ENCODE measurements at places on chromosomes 7 and 10.

DNA sequence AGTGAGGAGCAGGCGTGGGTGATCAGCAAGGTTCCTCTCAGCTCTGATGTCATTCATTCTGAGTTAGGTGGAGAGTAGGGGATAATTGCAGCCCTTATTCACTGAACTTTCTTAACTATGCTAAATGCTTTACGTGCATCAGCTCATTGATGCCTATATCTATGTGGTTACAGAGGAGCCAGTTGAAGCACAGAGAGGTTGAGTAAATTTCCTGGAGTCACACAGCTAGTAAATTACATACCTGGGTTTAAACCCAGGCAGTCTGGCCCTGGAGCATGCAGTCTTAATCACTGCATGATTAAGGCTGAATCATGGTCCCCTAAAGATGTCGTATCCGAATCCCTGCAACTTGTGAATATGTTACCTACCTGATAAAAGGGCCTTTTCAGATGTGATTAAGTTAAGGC, 99.6 kb downstream of the GRK5 start:
- DNase-seq = no peak

DNA sequence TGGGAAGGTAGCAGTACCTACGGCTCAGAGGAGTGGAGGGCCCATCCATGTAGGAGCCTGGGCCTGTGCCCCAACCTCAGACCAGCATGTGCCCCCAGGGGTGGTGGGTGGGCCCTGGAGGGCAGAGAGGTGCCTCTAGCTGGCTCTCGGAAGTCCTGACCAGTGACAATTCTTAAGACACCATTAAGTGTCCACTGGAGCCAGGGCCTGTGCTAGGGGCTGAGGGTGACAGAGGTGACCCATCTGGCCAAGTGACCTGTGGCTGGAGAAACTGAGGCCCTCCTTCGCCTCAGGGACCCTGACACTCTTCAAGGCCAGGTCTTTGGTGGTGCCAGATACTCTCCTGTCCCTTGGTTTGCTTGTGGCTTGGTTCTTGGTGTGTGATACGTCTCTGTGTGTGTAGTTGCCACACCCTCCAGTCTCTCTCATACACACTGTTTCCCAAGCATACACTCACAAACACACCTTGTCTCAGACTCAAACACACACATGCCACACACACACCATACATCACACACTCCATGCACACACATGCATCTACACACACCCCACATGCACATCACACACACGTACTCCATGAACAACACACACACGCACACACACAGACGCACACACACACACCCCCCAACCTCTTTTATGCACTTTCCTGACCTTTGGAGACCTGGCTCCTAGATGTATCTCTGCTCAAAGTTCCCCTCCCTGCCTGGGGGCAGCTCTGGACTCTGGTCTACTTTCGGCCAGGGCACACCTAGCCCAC, 897 bp upstream of the RAMP3 start:
- no peak for DNase-seq

- DNase-seq = peak; percentile 87
Measured at GRCh38 chr10:46028584-46029460, 1.6 kb downstream of the NCOA4 start.

- no peak for DNase-seq
Measured at GRCh38 chr7:122544463-122544862, 154.5 kb downstream of the RNF133 start.

GRCh38 chr10:91652364-91652763, 19.5 kb upstream of the PPP1R3C start:
- DNase-seq = peak; percentile 47

DNA sequence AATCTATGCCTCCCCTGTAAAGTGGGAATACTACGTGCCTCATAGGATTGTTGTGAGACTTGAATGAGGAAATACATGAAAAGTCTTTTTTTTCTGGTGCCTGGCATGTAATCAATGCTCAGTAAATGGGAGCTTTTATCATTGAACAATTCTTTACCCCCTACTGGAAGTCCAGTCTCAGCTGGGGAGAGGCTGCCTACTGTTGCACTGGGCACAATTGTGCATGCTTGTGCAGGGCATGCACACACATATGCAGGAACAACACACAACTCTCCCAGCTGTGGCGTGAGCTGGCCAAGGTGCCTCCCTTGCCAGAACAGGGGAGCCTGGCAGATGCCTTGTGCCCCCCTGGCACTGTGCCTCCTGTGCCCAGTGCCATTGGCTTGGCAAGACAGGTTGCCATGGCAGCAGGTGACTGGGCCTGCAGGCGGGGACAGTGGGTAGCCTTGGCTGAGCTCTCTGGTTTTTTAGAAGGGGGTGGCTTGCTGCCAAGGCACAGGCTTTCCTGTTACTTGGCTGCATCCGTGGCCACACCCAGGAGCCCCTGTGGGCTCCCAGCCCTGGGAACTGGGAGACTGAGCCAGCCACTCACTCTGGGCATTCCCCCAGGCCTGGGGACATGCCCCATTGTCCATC, 16.1 kb upstream of the PALD1 start:
- peak; percentile 62 for DNase-seq

- no peak for DNase-seq
Measured at GRCh38 chr7:445563-446288, 73.9 kb downstream of the PDGFA start.

GRCh38 chr7:607938-608337, 88.3 kb upstream of the PDGFA start:
- DNase-seq = no peak

DNA sequence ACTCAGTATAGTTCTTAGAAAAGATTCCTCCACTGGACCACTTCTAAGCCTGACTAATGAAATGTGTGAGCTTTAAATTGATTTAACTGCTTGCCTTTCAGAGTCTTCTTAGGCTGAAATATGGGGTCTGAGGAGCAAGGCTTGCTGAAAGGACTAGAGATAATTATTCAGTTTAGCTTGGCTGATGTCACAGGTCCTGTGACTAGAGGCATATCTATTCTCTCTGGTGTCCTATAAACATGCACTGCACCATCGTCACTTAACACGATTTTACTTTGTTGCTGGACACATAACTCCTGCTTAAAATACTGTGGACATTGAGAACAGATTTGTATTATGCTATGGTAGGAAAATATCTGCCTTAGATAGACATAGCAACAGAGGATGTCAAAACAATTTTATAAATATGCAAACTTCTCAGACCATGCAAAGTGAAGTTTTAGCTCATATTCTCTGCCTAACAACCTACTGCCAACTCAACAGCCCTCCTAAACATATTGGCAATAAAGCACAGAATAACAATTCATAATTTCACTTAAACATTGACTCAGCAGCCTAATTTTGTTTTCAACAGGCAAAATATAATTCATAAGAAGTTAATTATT, 80.2 kb downstream of the RNF133 start:
- DNase-seq = no peak

GRCh38 chr7:155495440-155496248, 37.7 kb downstream of the EN2 start:
- no peak for DNase-seq

DNA sequence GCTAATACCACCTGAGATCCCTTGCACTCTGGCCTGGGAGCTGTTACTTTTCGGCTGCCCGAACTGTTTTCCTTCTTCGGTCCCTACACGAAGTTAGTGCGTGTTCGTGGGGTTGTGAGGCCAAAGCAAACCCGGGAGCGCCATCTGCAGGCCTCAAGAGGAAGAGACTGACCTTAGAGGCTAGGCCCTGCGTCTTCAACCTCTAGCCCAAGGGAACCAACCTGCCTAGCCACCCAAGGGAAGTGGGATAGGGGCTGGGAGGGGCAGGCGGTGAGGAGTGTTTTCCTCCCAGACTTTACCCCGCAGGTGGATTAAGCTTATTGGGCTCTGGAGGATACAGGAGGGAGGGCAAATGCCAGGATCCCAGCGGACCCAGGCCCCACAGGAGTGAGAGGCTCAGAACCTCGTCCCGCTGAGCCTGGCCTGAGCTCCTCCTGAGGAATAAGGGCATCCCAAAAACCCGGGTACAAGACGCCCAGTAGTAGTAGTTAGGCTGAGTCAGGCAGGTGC, 1.7 kb upstream of the PAX2 start:
- peak; percentile 66 for DNase-seq

DNA sequence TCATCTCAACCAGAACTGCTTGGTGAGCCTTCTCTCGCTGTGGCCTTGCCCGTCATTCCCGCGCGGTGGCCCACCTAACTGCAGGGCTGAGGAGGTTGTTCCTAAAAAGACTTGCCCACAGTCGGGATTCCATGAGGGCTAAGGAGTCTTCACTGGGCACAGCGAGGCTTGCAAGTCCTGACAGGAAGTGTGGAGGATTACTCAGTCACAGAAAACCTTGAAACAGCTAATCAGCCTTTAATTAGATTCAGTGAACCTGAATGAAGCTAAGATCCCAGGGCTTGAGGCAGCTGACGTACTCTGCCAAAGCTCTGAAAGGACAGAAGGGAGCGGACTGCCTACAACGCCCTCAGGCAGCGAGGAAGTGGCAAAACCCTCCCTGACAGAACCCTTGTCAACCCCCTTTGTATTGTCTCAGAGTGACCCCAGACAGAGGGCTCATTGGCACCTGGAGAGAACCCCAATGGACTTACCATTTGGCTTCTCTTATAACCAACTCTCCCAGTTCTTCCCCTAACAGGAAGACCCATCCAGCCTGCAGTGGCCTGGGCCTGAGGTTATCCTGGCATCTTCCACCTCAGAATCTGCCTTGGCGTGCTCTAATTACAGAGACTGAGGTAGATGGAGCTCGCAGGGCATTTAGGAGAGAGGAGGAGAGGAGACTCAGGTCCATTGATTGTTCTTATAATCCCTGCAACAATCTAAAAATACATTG, 2.5 kb upstream of the LAMB4 start:
- no peak for DNase-seq

DNA sequence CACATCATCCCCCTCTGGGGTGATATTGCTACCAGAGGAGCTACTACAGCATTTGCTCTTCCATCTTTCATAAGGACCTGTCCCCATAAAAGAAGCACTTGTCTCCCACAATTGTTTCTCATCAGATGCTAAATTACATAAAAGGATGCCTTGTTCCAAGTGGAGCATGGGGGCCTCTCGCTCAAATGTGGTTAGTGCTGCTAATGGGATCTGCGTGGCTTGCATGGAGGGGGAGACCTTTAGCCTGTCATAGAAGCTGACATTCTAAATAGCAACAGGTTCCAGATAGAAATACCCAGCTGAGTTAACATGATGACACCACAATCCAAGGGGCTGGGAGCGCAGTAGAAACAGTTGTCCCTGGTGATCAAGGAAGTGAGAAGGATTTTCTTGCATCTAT, 257.9 kb downstream of the SFMBT2 start:
- no peak for DNase-seq

DNA sequence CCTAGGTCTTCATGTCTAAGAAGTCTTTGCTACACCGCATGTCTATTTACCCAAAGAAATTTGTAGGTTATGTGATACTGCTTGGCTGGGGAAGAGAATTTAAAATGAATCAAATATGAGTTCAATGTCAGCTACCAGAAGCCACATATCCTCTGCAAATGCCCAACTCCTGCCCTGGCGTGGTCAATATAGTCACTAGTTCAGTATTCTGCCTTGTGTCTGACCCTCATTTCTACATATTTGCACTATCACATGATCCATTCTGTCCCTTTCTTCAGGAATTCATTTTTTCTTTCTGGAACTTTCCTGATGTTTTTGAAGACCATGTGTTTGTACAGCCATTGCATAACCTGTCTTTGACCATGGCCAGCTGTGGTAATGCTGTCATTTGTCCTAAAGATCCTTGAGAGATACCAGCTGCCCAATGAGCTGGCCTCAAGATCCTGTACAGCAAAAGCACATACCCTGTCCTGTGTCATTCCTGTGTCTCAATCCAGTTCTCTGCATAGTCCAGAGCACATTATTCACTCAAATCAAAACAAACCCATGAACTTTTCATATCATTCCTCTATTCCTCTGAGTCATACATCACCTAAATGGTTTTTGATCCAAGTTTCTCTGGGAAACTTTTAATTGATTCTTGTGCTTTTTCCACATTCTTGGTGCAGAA, 524.5 kb downstream of the PARD3 start:
- no peak for DNase-seq

DNA sequence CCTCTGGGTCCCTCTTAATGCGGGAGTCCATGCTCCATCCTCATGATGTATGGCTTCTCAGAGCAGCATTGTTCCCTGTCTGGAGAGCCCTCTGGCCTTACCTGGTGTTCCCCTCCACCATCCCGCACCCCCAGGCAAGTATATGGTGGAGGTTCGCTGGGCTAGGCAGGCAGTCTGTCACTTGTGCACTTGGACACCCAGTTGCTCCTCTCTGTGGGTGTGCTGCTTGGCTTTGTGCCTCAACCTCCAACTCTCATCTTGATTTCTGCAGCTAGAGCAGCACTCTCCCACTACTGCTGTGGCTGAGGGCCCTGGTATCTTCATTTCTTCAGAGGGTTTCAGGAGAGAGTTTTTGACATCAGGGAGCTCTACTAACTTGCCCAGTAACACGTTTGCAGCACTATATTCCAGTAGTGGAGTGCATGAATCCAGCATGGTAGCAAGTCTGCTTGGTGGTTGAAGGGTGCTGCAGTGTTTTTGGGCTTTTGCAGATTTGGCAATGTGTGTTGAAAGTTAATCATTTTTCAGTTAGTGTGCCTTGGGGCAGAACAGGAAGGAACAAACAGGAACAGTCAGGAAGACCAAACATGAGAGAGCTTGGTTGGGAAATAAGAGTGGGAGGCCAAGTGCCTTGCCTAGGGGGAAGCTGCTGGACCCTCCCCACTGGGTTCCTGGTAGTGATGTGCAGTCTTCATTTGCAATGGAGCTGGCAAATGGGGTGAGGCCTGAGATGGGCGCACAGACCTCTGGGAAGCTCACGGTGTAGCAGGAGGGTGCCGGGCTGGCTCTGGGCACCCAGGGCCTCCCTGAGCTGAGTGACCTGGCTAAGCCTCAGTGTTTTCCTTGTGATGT, 37.4 kb downstream of the TSPAN14 start:
- DNase-seq = no peak

DNA sequence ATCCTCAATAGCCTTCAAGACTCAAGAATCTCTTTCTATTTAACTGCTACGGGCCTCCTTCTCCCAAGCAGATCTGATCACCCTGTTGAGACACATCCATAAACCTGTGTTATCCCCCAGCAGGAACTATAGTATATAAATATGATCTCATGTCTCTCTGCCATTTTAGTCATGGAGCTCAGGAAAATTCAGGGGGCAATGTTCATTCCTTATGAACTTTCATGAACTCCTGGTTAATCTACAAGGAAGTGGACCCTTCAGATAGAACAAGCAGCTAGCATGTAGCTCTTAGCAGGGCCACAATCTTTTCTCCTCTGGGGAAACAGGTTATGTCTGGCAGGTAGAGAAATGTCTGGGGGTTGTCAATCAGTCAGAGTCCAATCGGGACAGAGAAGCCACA, 8.9 kb downstream of the PRR15 start:
- DNase-seq = no peak

GRCh38 chr10:37819797-37820196, 37.6 kb downstream of the ZNF248 start:
- DNase-seq = no peak

GRCh38 chr10:96619796-96620773, 33.3 kb upstream of the TM9SF3 start:
- no peak for DNase-seq

- no peak for DNase-seq
Measured at GRCh38 chr10:52533986-52534385, 219.9 kb downstream of the DKK1 start.

DNA sequence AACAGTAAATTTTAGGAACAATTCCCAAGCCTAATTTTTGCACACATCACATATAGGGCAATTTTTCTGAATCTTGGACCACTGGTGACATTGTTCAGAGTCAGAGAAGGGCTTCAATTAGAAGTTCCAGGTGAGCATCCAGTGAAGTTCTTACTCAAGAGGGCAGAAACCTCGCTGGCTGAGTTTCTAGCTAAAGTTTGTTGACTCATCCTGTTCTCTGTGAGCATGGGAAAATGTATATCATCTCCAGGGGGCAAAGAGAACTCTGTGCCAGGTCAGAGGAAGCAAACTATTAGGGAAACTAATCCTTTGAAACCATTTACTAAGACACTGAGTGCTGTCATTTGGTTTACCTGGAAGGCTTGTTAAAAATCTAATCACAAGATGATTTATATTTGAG, 695.6 kb upstream of the IGFBP3 start:
- DNase-seq = peak; percentile 13

All from LoVo (cell line).